ENCODE measurements at places on chromosomes 11 and 22.

- DNase-seq: no peak
Observed at GRCh38 chr11:92960886-92961285, 8.6 kb upstream of the MTNR1B start.

- DNase-seq: no peak
Observed at GRCh38 chr11:33618956-33619355, 81.7 kb downstream of the C11orf91 start.

GRCh38 chr22:39284142-39284980, 35.1 kb downstream of the RPL3 start:
- DNase-seq: no peak

GRCh38 chr11:74321487-74322188, 10.2 kb upstream of the P4HA3 start:
- no peak for DNase-seq

DNA sequence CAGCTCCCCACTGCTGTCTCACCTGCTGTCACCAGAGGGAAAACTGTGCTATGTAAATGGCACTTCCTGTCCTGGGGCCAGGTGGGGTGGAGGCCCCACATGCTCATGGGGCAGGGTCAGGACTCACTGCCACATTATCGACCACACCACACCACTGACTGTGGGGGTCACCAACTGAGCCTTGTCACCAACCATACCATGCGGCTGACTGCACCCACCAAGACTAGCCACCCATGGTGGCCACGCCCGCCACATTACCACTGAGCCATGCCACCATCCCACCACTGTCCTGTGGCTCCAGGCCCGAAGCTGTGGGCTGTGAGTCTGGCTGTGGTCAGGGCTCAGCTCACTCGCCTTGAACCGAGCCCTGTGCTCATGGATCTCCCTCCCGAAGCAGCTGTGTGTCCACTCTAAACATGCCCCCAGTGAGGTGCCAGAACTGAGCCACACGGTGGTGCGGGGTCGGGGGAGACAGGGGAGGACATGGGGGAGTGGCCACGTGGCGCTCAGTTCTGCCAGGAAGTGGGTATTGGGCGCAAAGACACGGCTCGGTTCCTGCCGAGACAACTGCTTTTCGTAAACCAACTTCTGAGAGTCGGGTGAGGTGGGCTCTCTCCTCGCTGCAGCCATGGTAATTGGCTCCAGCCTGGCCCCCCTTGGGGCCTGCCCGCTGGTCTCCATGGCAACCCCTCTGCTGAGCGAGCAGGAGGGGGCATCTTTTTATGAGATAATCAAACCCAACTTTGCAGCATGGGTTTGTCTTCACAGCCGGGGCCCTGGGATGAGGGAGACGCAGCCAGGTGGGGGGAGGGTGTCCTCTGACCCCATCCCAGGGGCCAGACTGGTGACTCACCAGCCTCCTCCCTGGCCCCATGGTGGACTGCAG, 23.2 kb downstream of the RTN4R start:
- DNase-seq: no peak

GRCh38 chr22:48045369-48045768, 1282.9 kb downstream of the TBC1D22A start:
- DNase-seq: no peak
